Cerebellar nuclear complex (tissue), 1 donor: ENCODE measurements at places on chromosomes 12 and 14.

DNA sequence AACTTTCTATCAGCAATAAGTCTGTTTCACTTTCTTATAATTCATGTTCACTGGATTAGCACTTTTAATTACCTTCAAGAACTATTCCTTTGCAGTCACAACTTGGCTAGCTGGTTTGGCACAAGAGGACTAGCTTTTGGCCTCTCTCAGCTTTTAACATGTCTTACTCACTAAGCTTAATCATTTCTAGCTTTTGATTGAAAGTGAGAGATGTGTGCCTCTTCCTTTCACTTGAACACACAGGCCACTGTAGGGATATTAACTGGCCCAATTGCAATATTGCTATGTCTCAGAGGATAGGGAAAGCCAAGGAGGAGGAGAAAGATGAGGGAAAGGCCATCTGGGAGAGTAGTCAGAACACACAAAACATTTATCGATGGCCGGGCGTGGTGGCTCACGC is 92.7 kb downstream of the PRICKLE1 start:
- DNase-seq: no peak

DNA sequence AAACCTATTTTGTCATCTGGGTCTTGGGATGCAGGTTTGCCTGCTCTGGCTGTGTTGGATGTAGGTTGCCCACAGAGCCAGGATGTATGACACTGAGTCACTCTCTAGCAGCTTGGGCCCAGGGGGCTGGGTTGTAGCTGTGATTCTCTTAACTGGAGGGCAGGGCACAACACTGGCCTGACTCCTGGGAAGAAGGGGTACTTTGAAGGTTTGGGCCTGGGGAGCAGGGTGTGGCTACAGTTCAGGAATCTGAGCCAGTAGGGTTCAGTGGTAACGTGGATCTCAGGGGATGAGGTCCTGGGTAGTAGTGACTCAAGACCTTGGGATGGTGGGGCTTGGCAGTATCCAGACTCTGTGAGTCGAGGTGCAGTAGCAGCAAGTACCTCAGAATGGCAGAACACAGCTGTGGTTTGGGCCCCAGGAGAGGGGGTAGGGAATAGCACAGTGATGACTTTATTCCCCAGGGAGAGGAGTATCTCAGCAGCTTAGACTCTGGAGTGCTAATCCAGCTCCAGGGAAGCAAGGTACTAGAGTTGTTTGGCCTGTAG is 25.7 kb downstream of the TBC1D15 start:
- no peak for DNase-seq

DNA sequence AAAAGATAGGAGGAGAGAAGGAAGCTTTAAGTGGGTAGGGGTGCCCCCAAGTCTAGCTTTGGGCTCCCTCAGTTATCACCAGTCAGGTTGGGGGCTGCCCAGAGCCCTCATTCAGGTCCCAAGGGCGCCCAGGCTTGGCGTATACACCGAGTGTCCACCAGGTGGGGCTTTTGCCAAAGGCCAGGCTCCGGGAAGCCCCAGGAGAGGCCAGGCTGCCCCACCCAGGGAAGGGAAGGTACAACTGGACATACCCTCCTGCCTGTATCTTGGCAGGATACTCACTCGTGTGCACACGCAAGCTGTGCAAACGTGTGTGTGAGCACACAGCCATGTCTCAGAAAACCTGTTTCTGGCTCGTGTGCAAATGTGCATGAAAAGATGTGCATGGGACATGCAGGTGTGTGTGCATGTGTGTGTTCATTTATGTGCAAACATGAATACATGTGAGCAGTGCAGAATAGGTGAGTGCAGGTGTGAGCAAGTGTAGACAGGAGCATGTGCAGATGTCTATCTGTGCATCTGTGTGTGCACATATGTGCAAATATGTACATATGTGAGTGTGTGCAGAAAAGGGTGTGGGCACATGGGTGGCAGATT is 103.9 kb upstream of the MYL2 start:
- no peak for DNase-seq

GRCh38 chr12:46299851-46300250 is 31.0 kb upstream of the SLC38A1 start:
- no peak for DNase-seq

- DNase-seq: no peak
Observed at GRCh38 chr14:32419429-32419828, 90.3 kb downstream of the AKAP6 start.

DNA sequence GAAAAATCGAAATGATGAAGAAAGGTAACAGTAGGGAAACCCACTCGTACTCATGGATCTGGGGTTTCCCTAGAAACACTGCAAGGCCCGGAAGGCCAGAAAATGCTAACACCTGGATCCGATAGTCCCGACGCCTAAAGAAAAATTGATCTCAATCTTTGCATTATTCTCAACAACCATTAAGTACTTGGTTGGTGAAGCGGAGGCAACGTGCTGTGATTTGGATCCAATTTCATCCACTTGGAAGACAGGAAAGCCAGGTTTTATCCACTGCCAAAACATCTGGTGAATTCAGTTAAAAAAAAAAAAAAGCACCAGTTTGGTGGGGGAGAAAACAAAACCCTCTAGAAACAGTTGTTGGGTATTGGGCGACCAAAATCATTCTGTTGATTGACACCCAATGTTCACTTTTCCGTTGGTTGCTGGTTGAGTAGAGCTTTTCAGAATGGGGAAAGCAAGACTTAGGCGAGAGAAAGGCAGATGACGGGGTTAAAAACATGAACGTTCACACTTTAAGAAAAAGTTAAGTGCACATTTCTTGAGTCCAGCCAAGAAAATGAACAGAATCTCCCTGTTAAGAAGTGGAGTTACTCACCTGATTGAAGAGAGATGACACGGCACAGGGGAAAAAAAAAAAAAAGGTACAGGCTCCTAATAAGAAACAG is 41.9 kb upstream of the MED13L start:
- DNase-seq: no peak

- DNase-seq: no peak
Observed at GRCh38 chr12:6384499-6385436, 806 bp downstream of the LTBR start.

- no peak for DNase-seq
Observed at GRCh38 chr14:94115058-94115591, 4.6 kb downstream of the IFI27 start.

GRCh38 chr12:108126990-108127501 is 2.0 kb upstream of the WSCD2 start:
- DNase-seq: no peak

- DNase-seq: no peak
Observed at GRCh38 chr12:89469361-89469760, 55.2 kb downstream of the GALNT4 start.

- DNase-seq: no peak
Observed at GRCh38 chr12:127108360-127109215, 1158.4 kb upstream of the TMEM132C start.

GRCh38 chr14:42141328-42141727 is 534.7 kb downstream of the LRFN5 start:
- DNase-seq: no peak

DNA sequence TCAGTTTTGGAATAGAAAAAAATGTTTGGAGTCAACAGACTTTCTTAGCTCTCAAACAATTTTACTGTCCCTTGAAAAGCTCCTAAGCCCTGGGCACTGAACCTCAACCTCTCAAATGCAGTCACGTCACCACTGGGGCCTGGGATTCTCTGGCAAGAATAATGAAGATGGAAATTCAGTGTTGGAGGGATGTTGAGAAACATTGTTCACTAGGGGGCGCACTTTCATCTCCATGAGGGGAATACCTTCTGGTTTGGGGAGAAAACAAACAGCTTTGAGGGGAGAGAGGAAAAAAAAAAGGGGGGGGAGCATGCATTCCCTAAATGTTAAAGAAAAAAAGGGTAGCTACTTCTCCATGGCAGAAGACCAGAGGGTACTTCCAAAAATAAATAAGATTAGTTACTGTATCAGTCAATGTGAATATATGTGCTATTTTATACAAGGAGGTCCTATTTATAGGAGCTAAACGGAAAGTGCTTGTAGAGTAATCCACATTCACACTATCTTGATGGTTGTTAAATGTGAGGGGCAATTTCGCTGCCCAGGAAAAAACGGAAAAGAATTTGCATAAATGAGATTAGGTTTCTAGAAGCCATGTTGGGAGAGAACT is 5.8 kb upstream of the TBPL2 start:
- no peak for DNase-seq

DNA sequence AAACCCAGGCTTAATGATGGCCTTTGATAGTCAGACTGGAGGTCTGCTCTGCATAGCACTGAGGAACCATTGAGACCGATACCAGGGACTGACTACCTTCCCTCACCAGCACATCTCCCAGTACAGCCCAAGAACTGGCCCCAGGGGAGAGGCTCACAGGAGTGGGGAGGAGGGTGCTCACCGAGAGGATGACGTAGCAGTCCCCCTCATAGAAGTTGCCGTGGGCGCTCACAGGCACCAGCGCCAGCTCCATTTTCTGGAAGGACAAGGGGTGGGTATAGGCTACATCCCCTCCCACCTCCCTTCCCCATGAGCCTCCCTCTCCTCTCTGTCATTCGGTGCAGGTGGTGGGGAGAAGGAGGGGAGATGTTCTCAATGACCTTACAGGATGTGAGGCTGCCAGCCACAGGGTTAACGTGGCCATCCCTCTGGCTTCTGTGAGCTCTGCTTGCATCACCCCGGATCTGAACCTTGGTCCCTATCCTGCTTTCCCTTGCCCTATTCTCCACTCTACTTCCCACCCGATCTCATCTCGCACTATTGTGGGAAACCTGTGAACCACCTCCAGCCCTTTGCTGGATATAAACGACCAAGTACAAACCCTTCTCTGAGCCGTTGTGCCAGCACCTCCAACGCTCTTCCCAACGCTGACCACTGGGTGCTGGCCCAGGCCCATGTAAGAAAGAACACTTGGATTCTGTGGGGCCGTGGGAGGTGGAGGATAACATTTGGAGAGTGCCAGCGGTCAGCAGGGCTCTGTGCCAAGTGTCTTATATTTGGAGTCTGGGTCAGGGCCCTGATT is 4.4 kb downstream of the AVIL start:
- no peak for DNase-seq

- DNase-seq: no peak
Observed at GRCh38 chr12:125202421-125202820, 137.2 kb downstream of the AACS start.

DNA sequence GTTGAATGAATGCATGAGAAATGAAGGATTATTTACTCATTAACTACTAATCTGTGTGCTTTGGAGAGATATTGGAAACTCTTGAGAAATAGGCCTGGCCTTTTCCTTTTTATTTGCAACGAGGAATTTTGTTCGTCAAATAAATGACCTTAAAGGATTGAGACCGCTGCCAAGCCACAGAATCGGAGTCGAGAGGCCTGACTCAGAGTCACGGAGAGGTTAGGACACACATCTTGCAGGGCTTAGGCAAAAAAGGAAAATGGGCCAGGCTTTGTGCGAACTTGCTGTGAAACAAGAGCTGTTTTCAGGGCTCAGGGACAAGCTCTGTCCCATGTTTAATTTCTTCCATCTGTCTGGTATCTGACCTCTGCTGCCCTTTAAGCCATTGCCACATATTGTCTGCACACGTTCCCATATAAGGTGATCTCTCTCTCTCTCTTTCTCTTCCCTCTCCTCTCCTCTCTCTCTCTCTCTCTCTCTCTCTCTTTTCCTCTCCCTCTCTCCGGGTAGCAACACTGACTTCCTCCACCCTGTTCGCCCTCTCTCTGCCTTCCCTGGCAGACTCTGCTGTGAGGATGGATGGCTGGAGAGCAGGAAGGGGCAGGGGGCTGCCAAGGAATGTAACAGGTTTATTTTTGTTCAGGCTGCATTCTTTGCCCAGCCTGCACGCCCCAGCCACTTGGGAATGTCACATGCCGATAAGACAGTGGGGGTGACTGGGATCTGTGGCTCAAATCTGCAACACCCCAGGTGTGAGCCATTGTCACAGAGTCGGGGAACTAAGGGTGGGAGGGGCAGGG is 14.9 kb upstream of the IFT81 start:
- DNase-seq: no peak

- DNase-seq: no peak
Observed at GRCh38 chr12:75661908-75662307, 150.5 kb upstream of the KRR1 start.

DNA sequence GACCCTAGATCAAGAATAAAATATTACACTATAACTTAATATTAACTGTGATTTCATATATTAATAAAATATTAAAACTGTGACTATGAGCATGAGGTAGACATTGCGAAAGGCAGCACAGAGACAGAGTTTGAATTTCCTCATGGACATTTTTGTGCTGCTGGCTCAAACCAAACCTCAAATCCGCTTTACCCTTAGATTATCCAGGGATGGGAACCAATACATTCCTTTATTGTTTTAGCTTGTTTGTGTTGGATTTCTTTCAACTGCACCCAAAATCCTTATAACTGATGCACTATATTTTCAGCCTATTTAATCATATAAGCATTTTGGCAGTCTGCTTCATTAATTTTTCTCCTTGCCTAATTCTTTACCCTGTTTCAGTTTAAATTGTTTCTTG is 436.7 kb downstream of the ATP23 start:
- DNase-seq: no peak

DNA sequence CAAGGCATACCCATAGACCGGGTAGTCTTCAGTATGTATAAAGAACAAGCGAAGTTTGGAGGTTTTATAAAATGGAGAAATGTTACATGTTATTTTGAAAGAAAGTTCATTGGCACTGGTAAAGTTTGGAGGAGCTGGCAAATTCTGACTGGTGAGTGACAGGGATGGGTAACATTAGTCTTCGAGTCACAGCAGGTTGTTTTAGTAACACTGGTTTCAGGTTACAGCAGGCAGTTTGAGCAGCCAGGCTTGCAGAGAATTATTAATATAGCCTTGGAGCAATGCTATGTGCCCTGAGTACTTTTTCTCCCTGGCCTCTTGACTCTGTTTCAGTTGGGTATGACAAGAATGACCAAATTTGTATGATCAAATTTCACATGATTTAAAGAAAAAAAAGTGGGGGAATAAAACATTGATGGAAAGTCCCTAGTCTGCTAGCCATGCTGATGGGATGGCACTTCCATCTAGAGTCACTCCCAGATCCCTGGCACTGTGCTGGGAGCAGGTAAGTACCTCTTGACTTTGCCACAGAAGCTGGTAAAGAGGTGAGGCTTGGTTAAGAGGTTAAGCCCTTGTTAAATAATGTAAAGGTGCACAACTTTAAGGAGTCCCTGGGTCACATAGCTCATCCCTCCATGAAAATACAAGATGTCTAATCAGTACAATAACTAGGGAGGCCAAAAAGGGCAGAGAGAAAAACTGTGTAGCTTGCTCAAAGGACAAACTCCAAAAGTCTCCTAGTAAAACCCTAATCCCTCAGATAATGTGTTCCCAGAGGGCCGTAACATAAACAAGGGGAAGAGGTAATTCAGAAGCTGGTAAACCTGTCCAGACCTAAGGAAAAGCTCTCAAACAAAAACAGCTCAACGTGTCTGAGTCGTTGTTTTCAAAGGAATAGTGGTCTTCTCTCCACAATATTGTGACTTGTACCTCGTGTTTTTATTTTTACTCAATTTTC is 12.7 kb upstream of the SVOP start:
- DNase-seq: no peak
